ENCODE measurements at places on chromosomes 1 and 21. TPM values are rescaled to one million over a fixed set of nuclear protein-coding genes. Genes with fewer than 3 reads are reported as not detected.

AMY1C gene
- not detected for total RNA-seq

PFKFB2 gene
- 38.6 TPM for total RNA-seq

TPR gene
- total RNA-seq = 43.4 TPM

RGS1 gene
- total RNA-seq = not detected
